PC-3 (cell line): ENCODE measurements at places on chromosomes 1 and 21. TPM values are rescaled to one million over a fixed set of nuclear protein-coding genes. Genes with fewer than 3 reads are reported as not detected.

- DNase-seq, result peak; percentile 18
These were observed 14.3 kb downstream of the SLFNL1 start for GRCh38 chr1:41006942-41007865.

The SPSB1 gene
- 18.1 and 32.9 TPM in 2 replicates for total RNA-seq

GRCh38 chr21:46205766-46206162 is 21.5 kb upstream of the SPATC1L start:
- DNase-seq, result no peak

The FAM151A gene
- not detected in 2 replicates for total RNA-seq

DNA sequence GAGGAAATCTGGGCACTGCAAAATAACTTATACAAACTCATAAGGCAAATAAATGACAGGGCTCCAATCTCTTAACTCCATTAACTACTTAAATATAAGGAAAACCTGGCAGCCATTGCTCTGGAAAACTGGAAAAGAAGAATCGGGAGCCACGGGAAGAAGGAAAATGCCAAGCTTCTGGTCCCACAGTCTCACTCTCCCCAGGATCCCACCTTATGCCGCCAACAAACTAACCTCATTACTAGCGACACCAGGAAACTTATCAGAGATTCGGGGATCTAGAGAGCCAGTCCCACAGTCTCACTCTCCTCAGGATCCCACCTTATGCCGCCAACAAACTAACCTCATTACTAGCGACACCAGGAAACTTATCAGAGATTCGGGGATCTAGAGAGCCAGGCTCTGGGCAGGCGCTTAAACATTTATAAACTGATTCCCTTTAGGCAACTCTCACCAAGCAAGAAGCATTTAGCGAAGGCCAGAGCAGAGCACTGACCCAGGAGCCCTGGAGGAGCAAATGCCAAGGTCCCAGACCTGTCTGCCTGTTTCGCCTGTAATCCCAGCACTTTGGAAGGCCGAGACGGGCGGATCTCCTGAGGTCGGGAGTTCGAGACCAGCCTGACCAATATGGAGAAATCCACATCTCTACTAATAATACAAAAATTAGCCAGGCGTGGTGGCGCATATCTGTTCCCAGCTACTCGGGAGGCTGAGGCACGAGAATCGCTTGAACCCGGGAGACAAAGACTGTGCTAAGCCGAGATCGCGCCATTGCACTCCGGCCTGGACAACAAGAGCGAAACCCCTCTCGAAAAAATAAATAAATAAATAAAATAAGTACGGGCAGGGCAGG is 720 bp downstream of the PSMB2 start:
- peak; percentile 10 for DNase-seq

- no peak for DNase-seq
These were observed 4.1 kb downstream of the CRYZ start for GRCh38 chr1:74728736-74729135.

DNA sequence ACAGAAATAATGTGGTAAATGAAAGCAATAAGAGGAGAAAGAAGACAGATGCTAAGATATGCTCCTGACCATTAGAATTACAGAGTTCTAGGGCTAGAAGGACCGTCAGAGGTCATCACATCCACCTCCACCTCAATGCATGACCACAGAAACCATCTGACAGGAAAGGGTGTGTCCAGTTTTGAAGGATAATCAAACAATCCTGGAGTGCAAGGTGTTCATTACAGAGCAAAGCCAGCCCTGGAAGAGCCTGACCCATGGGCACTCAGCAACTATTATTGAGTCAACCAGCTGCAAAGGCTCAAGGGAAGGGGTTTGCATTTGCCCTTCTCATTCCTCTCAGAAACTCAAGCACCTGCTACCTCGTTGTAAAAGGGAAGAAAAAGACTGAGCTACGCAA is 46.4 kb downstream of the TOR1AIP2 start:
- DNase-seq, result no peak

GRCh38 chr21:34768326-34768725 is 99.5 kb downstream of the CLIC6 start:
- DNase-seq, result no peak

- no peak for DNase-seq
These were observed 80.3 kb downstream of the LRIG2 start for GRCh38 chr1:113153116-113153803.

DNA sequence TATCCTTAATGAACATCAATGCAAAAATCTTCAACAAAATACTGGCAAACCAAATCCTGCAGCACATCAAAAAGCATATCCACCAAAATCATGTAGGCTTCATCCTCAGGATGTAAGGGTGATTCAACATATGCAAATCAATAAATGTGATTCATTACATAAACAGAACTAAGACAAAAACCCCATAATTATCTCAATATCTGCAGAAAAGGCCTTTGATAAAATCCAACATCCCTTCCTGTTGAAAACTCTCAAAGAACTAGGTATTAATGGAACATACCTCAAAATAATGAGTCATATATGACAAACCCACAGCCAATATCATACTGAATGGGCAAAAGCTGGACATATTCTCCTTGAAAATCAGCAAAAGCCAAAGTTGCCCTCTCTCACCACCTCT is 54.6 kb upstream of the DEPDC1 start:
- DNase-seq, result peak; percentile 58

DNA sequence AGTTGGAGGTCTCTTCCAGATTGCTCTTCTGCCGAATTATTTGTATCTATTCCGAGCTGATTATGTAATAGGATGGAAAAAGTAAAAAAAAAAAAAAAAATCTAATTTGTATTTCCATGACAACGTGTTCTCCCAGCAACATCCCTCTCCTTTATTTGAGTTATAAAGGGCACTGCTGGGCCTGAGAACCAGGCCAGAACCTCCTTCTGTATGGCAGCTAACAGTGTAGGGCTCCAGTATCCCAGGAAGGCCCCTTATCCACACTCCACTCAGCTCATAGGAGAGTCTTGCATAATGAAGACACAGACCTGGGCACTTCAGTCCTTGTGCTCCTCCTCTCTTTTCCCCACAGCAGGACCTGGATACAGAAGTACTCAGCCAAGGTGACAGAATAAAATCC is 3.7 kb upstream of the IPO9 start:
- DNase-seq, result no peak

GRCh38 chr1:43147625-43148327 is 24.3 kb downstream of the EBNA1BP2 start:
- DNase-seq, result peak; percentile 62

- DNase-seq, result peak; percentile 79
These were observed at the start of gene SCP2 for GRCh38 chr1:52927212-52928014. TSS of gene SCP2 (plus strand) at chr1:52927276. CDS start at chr1:52927397, 121 bp downstream.

The C1orf94 gene
- total RNA-seq, result not detected in 2 replicates

GRCh38 chr1:31725777-31726535 is 22.1 kb upstream of the COL16A1 start:
- DNase-seq, result no peak

DNA sequence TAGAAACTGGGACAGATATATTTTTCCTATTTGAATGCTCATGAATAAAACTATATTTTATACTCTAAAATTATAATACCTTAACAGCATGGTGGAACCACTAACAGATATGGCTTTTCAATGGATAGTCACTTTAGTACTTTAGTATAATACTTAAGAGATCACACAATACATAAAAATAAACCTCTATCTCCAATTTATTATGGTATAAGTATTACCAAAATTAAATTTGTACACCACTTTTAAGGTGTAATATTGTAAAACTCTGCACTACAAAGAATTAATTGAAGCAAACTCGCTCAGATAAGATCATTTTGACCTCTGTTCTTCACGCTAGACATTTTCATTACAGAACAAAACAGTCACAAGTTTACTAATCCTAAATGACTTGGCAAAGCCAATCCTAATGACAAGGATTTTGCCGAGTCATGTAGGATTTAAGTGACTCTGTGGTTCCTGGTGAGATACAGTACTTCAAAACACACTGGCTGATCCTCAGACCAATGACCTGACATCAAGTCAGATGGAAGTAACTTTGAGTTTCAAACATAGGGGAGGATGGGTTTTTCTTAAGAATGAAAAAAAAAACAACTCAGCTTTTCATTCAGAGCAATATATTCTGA is 200.6 kb downstream of the SMYD3 start:
- DNase-seq, result no peak

DNA sequence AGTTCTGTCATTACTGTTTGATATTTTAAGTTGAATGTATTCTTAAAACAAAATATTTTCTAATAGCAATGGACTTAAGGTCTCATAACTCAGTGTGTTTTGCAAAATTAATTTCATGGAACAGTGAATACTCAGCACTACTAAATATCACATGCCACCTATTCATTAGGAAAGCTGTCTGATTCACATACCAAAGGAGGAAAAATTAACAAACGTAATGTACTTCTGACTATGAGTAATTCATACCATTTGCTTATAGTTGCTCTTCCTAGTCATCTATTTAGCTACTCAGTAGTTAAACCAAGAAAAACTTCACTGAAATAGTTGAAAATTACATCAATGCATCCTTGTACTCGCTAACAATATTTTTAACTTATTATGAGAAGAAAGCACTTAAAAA is 35.2 kb downstream of the TP53BP2 start:
- no peak for DNase-seq

GRCh38 chr1:7103361-7103782 is 318.1 kb downstream of the CAMTA1 start:
- DNase-seq, result no peak
